ENCODE measurements at places on chromosomes 3 and 15.

DNA sequence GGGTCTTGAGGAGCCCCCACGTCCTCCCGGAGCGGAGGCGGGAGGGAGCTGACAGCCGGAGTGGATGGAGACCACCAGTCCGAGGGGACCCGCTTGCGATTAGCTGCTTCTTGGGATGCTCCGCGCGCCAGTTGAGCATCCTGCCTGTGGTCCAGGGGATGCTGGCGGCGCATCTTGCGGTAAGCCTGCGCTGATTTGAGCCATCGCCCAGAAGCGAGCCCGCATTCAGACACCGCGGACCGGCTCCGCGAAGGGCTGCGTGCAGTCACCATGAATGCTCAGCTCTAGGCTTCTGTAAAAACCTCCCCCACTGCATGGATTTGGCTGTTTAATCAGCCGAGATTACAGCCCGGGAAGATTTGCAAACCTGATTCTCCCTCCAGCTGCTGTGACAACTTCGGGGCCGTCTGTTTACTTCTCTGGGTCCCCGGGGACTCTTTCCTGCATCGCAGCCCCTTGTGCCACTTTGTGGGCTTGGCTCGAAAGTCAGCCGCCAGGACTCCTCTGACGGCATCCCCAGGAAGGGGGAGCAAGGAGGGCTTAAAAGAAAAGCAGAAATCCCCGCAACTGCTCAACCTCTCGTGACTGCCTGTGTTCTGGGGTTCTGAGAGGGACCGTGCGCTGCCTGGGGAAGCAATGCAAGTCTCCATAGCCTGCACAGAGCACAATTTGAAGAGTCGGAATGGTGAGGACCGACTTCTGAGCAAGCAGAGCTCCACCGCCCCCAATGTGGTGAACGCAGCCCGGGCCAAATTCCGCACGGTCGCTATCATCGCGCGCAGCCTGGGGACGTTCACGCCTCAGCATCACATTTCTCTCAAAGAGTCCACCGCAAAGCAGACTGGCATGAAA, 171.1 kb downstream of the KCNAB1 start:
- peak; percentile 6 for DNase-seq

- peak; percentile 2 for DNase-seq
Measured at GRCh38 chr3:54951405-54951804, 23.5 kb upstream of the LRTM1 start.

GRCh38 chr3:40873476-40873875, 325.8 kb upstream of the CTNNB1 start:
- DNase-seq: no peak

- DNase-seq: no peak
Measured at GRCh38 chr3:43632269-43632733, 10.5 kb upstream of the ANO10 start.

DNA sequence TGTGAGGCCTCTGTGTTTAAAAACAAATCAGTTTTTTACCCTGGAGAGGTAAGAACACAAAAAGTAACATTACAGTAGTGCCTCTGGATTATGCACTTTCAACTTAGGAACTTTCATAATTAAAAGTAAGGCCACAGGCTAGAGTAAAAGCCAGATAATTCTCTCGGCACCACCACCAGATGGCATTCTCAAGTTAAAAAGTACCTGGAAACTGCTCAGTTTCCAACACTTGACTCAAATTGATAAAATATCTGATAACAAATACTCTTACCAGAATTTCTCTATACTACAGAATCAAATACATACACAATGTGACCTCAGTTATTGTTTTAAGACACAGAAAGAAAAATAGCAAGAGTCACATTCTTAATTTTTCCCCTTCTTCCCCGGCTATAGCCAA, 19.9 kb downstream of the SPICE1 start:
- DNase-seq: peak; percentile 32

- no peak for DNase-seq
Measured at GRCh38 chr3:36713904-36714303, 50.4 kb downstream of the DCLK3 start.

- no peak for DNase-seq
Measured at GRCh38 chr3:98038876-98039275, 3.8 kb upstream of the GABRR3 start.

GRCh38 chr3:112741983-112742382, 101.0 kb upstream of the CCDC80 start:
- no peak for DNase-seq

GRCh38 chr3:58577269-58577821, at the start of gene FAM107A:
FAM107A (minus strand) TSS chr3:58577391; CDS start chr3:58569860, 7,531 bp downstream.
- DNase-seq: no peak

DNA sequence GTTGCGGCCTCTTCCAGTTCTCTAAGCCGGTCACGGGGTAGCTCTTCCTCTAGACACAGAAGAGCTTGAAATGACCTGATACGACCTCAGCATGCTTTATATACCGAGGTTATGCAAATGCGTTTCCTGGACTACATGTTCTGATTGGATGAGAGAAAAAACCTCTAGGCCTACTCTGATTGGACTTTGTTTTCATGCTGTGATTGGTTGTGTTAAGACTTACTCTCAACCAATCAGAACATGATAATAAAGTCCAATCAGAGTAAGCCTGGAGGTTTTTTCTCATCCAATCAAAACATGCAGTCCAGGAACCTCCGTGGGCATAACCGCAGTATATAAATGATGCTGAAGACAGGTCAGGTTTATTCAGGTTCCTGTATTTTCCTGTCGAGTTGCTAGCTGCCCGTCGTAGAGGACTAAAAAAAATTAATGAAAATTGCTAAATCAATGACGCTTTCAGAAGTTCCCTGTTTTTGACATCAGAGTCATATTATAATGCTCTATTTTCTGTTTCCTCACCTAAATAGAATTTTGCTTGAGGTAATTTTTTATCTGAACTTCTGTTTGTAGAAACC, 177.4 kb downstream of the POTEB3 start:
- no peak for DNase-seq

DNA sequence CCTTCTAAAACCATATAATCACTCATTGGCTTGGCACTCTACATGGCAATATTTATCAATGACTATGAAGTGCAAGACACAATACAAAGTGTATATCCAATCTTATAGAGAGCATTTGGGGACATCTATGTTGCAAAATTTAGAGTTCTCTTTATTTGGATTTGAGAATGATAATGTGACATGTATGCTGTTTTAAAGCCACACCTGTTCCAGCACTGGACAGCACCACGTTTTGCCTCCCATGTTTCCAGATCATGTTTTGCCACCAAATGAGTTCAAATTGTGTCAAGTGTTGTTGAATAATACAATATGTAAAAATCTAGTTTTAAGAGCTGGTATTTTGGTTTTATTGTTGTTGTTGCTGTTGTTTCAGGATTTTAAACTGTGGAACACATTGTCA, 33.3 kb upstream of the GOLGA8A start:
- DNase-seq: no peak

DNA sequence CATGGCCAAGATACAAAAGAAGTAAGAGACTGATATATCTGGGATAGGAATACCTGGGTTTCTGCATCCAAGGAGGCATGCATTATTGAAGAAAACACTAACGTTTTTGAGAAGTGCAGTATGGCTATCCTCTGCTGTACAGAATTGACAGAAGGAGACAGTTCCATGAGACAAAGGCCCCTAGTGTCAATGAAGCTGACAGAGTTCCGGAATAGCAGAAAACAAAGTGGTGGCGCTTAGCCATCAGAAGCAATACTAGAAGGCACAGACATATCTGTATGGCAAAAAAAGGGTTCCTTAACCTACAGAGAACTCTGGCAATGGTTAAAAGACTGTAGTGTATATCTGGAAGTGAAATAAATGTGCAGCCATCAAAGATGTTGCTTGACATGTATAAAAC, 77.8 kb downstream of the VGLL3 start:
- no peak for DNase-seq

GRCh38 chr3:11803977-11804892, 42.5 kb downstream of the TAMM41 start:
- peak; percentile 36 for DNase-seq

- no peak for DNase-seq
Measured at GRCh38 chr3:120550546-120550945, 45.6 kb upstream of the NDUFB4 start.

DNA sequence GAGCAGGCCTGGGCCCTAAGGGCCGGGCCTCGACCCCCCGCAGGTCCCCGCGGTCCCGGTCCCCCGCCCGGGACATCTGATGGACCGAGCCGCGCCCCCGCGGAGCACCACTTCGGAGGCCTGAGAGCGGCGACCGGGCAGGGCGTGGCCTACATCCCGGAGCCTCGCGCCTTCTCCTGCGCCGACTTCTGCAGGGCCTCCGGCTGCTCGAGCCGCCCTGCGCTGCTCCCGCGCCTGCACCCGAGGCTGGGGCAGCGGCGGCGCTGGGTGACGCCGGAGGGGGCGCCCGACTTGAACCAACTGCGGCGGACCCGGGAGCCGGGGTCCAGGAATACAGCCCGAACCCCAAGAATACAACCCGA, 14.9 kb upstream of the GP9 start:
- DNase-seq: peak; percentile 61

All from activated CD4-positive, alpha-beta T cell treated with anti-CD3 and anti-CD28 coated beads for 48 hours (primary cell).